ENCODE measurements at places on chromosomes 7 and 10. TPM values are rescaled to one million over a fixed set of nuclear protein-coding genes. Genes with fewer than 3 reads are reported as not detected.

DNA sequence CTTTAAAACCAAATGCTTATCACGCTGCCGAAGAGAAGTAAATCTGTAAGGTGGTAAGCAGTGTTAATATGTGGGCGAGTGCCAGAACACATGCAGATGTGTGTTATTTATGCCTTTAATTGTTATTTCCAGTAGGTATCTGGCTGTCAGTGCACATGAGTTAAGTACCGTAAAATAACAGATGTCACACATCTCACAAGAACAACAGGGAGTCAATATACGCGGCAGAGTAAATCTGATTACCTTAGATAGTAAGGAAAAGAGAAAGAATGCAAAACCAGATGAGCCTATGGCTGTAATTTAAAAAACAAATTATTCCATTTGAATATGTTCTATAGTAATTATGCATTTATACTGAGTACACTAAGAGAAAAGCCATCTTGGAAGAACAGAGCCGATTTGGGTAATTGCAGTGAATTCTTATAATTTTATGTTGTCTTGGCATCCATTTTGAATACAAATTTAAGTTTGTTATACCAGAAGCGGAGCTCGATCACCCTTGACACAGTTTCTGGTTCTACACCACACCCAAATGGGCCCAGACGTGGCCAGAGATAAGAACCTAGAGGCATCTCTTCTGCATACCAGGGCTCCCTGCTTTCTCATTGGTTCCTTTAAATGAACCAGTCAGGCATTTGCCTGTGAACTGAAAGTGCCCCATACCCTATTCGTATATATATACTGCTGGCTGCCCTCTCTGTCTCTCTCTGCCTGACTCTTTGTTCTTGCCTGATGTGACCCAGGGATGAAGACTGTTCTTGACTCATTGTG, 34.8 kb downstream of the DNAJB9 start:
- DNase-seq = no peak

- DNase-seq = no peak
These were observed 12.2 kb downstream of the RPS24 start for GRCh38 chr10:78045856-78046255.

DNA sequence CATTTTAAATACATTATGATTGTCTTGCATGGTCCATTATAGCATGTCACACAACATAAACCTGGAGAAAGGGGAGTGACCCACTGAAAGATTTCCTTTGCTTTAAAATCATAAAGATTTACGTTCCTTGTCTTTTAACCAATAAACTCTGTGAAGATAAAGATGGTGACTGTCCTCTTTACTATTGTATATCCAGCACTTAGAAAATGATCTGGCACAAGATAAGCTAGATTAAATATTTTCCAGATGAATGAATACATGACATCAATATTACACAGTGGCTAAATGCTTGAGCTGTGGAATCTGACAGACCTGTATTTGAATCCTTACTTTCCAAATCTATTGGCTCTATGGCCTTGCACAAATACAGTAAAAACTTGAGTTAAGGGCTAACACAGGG, 938.4 kb downstream of the SORCS1 start:
- DNase-seq = no peak

Gene TAF5
- total RNA-seq = 3.6 TPM

- no peak for DNase-seq
These were observed 17.5 kb upstream of the CDH23 start for GRCh38 chr10:71379118-71379766.

DNA sequence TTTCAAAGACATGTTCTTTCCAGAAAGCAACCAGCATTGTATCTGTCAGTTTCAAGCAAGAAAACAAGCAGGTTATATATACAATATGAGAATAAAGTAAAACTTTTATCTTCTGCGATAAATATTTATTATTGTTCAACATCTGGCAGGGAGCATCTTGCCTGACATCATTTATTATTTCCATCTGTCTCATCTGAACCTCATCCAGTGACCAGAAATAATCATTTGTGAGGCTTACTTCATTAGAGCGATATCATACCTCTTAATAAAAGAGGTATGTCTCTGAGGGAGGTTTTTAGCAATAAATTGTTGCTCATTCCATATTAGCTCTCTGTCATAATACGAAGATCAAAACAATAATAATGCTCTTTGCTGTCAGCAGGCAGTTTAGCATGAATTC, 226.1 kb downstream of the CDC14C start:
- DNase-seq = no peak

- DNase-seq = no peak
These were observed 97.0 kb downstream of the ANKRD61 start for GRCh38 chr7:6128205-6128604.

GRCh38 chr10:111079241-111079760, 2.5 kb downstream of the ADRA2A start:
- DNase-seq = no peak

GRCh38 chr7:129271500-129272355, 46.9 kb downstream of the AHCYL2 start:
- no peak for DNase-seq

DNA sequence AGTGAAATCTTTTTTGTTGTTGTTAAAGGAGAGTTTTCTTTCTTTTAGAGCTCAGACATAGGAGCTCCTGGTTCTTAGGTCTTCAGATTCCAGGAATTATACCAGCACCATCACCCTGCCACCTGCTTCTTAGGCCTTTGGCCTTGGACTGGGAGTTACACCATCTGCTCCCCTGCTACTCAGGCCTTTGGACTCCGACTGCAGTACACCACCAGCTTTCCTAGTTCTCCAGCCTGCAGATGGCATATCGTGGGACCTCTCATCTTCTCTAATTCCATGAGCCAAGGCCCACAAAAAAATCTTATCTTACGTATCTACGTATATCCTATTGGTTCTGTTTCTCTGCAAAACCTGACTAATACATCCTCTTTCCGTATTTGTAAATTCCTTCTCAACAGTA, 5.1 kb upstream of the TACC2 start:
- no peak for DNase-seq

Gene TEX47
- not detected for total RNA-seq

GRCh38 chr7:150377196-150377595, 1.9 kb upstream of the ZNF775 start:
- no peak for DNase-seq

DNA sequence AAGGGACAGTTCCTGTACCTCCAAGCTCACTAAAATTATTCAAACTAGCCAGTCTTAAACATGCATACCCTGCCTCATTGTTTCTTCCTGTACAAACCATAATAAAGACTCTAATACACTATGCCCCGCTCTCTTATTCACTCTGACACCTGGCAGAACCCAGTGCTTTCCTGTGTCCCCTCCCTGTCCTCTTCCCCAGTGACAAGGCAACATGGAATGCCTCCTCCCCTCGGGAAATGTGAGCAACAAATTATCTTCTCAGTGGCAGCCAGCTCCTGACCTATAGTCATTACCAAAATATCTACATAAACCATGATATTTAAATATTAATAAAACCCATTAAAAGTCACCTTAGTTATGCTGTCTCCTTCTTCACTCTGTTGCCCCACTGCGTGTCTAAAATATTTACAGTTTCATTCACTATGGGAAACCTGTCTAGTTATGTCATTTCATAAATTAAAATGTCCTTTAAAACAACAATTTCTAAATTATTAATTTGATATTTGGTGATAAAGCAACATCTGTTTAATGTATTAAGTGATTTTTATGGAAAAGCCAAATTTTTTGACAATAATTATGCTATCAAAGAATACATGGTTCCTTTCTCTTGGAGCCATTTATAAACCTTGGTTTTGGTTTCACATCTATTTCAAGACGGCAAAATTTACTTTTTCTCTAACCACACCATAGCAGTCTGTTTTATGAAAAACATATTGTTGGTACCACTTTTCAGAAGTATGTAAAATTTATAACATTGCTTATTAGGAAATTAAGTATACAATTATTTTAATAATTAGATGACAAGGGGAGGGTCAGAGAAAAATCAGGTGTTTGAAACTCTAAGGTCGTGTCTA, 1355.2 kb downstream of the XPNPEP1 start:
- DNase-seq = no peak

Gene SLC39A12
- total RNA-seq = not detected

DNA sequence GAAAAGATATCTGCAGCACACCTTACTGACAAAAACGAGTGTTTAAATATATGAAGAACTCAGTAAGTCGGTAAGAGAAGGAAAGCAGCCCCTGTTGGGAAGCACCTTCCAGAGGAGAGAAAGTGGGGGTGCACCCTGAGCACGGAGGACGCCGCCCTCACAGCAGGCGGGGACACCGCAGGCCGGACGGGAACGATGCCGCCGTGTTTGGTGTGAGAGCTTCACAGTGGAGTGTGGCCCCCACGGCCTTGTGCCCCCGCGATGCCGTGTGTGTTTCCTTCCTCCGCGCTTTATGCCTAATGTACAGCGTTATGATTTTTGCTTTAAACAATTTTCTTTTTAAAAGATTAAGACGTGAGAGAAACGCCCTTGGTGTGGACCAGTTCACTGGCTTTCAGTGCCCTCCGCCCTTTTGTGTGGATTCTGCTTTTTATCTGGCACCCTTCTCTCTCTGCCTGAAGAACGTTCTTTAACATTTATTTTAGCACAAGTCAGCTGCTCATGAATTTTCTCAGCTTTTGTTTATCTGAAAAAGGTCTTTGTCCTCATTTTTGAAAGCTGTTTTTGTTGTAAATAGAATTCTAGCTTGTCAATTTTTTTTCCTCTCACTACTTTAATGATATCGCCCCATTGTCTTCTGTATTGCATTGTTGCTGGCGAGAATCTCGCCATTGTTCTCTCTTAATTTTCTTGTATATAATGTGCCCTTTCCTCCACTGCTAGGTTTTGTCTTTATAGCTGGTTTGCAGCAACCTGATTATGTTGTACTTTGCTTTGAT, 110.7 kb downstream of the INPP5A start:
- DNase-seq = no peak

Gene ZNF365
- total RNA-seq = not detected

- DNase-seq = no peak
These were observed 21.7 kb upstream of the RNF32 start for GRCh38 chr7:156618780-156619367.

Gene NKX1-2
- not detected for total RNA-seq

Gene ANKRD61
- not detected for total RNA-seq

GRCh38 chr7:137590071-137590755, 246.7 kb upstream of the PTN start:
- DNase-seq = no peak

GRCh38 chr7:290554-291372, 793 bp downstream of the FOXL3 start:
- no peak for DNase-seq

Gene CALCR
- total RNA-seq = not detected

GRCh38 chr7:101717628-101718357, 88.7 kb upstream of the MYL10 start:
- no peak for DNase-seq

- no peak for DNase-seq
These were observed 25.3 kb upstream of the FOXL3 start for GRCh38 chr7:264541-265191.

DNA sequence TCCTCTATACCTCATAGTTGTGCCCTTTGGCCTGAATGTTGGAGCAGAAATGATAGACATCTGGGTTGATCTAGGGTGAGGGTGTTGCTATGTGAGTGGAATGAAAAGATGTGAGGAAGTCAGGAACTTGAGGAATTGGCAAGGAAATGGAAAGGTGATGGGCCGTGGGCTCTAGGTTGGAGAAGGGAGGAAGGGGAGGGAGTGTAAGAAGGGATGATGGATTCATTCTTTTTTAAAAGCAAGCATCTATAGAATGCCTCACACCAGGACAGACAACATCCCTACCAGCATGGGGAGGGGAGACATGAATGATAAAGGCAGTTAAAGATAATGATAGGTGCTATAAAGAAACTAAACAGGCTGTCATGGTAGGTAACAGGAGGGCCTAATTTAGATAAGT, 168.1 kb downstream of the WNT2 start:
- no peak for DNase-seq

DNA sequence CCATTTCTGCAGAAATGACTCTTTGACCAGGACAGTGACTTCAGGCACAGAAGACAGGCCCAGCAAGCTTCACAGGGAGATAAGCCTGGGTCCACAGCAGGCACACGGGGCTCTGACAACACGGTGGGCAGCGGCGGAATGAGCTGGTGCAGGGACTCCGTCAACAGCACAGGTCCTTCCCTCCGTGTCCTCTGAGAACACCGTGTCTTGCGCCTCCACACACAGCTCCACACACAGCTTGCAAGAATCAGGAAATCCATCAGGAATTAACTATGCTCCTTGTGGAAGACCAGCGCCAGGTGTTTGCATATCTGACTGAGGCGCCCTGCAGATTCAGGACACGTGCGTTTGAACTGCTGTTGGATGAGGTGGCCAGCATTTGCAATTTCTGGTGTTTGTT, 39.6 kb downstream of the TCERG1L start:
- no peak for DNase-seq

- no peak for DNase-seq
These were observed 201.9 kb downstream of the BMPER start for GRCh38 chr7:34107276-34107675.

DNA sequence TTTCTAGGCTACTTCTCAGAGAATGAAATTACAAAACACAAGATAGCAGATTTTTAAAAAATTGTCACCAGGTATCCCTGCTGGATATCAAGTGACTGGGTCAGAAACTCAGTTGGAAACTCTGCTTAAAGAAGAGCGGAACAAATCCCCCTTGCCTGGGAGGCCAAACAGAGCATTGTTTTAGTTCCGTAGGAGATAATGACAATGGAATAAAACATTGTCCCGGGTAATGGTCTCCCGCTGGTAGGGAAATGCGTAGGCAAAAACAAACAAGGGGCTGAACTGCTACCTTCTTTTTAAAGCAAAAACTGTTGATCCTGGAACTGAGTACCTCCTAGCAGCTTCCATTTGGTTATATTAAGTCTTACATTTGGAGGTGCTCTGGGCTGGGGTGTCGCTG, 21.3 kb upstream of the VAX1 start:
- no peak for DNase-seq

DNA sequence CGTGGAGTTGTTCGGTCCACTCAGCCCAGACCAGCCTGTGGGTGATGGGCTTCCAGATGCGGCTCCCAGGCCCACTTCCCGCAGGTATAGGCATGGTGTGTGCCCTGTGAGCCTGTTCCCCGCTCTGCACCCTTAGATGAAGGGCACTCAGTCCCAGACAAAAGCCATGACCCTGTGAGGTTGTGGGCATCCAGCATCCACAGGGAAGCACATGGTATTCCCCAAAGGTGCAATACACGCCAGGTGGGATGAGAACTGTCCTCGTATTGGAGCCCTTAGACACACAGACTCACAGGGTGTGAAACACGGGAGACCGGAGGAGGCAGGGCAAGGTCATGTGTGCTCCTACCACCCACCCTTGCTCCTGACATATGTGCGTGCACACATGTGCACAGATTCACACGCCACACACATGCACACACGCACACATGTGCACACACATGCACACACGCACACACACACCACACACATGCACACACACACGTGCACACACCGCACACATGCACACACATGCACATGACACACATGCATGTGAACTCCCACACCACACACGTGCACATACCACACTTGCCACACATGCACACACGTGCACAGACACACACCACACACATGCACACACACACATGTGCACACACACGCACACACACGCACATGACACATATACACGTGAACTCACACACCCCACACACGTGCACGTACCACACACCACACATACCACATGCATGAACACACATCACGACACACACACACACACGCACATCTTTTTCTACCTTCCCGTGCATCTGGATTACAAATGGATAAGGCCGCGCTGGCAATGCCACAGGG, 319.4 kb downstream of the WDR37 start:
- no peak for DNase-seq
